OCI-M1 (cell line): ENCODE measurements at places on chromosomes 4 and X.
A peak's percentile ranks its signal among the peaks of the same experiment; 100 is the strongest.

DNA sequence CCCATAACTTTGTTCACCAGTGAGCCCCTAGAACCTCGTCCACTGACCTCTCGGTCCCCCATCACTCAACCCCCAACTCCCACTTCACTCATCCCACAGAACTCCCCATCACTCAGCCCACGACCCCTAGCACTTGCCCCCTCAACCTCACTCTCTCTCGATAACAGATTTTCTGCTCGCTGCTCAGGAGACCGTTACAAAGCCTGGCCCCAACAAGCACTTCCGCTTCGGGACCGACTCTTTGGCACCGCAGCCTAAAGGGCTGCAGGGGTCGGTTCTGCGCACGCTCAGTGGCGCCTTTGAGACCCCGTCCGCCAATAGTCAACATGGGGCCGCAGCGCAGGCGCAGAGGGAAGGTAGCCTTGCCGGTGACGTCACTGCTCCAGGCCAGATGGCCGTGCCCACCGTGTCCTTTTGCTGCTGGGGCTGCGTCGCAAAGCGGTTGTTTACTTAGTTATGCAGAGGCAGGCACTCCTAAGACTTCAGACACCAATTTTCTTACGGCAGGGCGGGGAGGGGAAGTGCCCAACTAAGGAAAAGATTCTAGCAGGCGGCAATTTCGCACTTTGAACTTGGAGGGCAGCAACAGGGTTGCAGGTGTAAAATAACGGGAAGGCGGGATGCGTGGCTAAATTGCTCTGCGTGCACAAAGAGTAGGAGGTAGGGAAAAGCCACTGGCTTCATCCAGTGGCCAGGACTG is at the start of gene ZNF182:
TSS of gene ZNF182 (minus strand) at position 232 of the 700 bp plus-strand sequence. CDS start 1,380 bp downstream, outside the sequence.
- DNase-seq, result peak; percentile 97

- no peak for DNase-seq
These were observed 20.4 kb downstream of the DOK7 start for GRCh38 chr4:3483471-3483921.

- no peak for DNase-seq
These were observed 63.6 kb upstream of the MAP3K15 start for GRCh38 chrX:19578956-19579355.

GRCh38 chrX:133699023-133699728 is 283.9 kb upstream of the GPC4 start:
- DNase-seq, result no peak
